ENCODE measurements at places on chromosomes 13 and 19. TPM values are rescaled to one million over a fixed set of nuclear protein-coding genes. Genes with fewer than 3 reads are reported as not detected.

DNA sequence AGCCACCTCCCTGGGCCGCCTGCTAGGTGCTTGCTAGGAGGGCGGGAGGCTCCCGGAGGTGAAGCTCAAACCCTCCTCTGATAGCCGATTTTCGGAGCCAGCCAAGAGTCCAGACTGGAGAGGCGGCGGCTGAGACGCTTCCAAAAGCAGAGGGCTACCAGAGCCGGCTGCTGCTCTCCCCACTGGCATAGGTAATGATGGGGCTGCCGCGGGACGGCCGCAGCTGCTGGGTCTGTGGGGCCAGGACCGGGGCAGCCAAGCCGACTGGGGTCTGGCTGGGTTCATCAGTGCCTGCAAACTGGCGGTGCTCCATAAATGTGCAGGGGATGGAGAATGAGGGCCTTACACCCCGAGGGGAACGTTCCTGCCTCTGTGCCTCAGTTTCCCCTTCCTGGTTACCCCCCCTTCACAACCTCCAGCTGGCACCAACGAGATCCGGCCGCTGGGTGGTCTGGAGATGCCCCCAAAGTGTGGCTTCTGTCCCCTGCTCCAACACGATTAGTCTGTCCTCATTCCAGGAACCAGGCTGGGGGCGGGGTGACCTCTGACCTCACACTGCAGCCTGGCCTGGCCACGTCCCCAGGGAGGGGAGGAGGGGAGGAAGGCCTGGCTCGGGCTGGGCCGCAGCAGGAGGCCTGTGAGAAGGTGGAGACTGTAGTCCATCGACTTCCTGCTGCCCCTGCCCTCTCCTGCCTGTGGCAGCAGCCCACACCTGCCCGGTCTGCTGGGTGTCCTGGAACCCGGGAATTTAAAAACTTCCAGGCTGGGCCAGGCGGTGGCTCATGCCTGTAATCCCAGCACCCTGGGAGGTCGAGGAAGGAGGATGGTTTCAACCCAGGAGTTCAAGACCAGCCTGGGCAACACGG lies 3.8 kb upstream of the WDR18 start:
- no peak for DNase-seq

GRCh38 chr13:44668688-44669087 lies 92.6 kb upstream of the TSC22D1 start:
- no peak for DNase-seq

Gene C19orf38
- total RNA-seq: not detected

DNA sequence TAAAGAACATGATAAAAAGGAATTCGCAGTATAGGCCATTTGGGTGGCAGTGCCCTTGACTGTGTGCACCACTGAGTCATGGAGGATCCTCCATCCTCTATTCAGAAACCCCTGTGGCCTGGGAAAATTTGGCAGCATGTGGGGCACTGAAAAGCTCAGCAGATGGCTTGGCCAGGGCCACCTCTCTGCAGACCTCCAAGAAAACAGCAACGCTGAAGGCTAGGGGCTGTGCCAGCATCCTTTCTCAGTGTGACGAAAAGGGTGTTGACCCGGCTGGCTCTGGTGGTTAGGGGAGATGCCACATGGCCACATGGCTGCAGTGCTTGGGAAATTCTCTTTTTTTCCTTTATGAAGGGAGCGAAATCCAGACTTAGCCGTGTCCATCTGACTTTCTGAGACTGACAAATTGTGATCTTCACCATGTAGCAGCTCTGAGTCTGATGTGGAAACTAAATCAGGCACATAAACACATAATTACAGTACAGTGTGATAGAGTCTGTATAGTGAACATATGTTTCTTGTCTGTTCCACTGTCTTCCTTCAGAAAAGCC lies 178.0 kb downstream of the KCTD12 start:
- no peak for DNase-seq

DNA sequence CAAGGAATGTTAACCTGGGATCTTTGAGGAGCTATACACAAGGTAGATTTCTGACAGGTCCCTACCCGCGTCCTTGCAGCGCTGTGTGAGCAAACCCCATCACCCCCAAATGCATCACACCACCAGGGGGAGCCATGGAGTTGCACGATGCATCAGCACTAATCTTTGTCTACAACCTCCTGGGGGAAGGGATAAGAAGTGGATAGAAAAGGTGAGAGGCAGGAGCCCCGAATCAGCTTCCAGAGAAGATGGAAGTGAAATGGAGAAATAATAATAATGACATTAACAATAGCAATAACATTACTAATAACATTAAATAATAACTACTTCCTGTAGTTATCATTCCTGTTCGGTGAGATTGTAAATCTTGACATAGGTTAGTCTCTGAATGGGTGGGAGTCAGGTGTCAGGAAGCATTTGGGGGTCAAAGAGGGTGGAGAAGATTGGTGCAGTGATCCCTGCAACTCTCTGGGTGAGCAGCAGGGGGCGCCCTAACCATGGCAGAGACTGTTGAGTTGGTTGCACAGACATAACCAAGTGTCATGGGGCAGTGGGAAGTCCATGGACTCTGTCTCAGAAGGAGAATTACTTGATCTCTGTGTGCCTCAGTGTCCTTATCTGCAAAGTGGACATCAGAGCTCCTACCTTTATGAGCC lies 16.5 kb downstream of the SIGLEC7 start:
- no peak for DNase-seq

- no peak for DNase-seq
Measured at GRCh38 chr13:40096357-40096901, 441.0 kb downstream of the COG6 start.

Gene ZNF135
- not detected for total RNA-seq

GRCh38 chr13:25166306-25166705 lies 5.8 kb downstream of the AMER2 start:
- no peak for DNase-seq

- no peak for DNase-seq
Measured at GRCh38 chr13:49240017-49240416, 7.7 kb upstream of the CDADC1 start.

Gene NDUFA11
- 703 TPM for total RNA-seq

GRCh38 chr19:30316000-30316491 lies 56.1 kb upstream of the ZNF536 start:
- no peak for DNase-seq
